CD4-positive, alpha-beta T cell treated with Interleukin-4 for 4 hours (primary cell): ENCODE measurements at places on chromosomes 5 and 9.

- no peak for DNase-seq
Observed at GRCh38 chr9:81125446-81126092, 563.8 kb downstream of the TLE1 start.

DNA sequence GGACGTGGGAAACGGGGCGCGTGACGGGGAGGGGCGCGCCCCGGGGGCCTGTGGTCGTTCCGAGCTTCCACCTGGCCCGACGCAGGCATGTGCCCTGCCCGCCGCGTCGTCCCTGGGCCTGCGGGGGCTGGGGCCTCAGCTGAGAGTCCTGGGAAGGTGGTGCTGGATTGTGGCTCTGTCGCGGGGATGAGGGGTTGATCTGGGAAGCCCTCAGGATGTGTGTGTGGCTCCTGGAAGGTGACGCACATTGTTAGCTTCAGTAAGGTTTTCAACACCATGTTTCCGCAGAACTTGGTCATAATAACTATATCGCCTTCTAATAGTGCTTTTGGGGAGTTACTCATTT, 589.1 kb downstream of the MTRR start:
- DNase-seq = peak; percentile 13

- no peak for DNase-seq
Observed at GRCh38 chr5:177601126-177601525, 1.2 kb downstream of the B4GALT7 start.

GRCh38 chr5:73793911-73794310, 167.9 kb downstream of the ARHGEF28 start:
- DNase-seq = no peak

DNA sequence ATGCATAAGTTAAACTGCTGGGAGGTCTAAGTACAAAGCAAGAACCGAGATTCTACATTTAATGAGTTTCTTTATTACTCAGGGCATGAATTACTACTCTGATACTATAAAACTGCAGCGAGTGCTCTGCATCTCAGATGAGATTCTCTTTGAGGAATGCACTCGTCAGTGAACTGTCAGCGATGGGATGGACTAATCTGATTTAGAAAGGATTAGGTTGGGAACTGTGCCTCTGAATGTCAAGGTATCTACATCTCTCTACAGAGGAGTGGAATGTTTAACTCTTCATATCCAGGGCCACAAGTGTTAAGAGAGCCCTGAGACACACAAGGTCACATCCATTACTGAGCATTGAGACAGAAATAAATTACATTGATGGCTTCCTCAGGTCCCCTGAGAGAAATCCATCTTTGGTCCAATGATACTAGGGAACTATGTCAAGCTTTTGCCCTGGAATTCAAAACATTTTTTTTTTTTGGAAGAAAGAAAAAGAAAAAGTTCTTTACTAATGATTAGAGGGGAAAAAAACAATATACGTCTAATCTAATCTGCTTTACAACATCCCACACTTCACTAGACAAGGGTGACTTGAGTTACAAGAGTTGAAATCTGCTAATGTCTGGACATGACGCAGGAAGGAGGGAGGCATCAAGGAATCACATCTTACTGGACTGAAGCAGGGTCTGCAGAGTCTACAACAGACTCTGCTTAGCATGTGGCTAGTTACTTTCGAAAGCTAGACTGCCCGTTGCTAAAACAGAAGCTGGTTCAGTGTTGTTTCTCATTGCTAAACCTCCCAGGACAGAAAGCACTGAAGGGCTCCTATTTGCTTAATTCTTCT, 270.0 kb upstream of the TLE4 start:
- DNase-seq = no peak

DNA sequence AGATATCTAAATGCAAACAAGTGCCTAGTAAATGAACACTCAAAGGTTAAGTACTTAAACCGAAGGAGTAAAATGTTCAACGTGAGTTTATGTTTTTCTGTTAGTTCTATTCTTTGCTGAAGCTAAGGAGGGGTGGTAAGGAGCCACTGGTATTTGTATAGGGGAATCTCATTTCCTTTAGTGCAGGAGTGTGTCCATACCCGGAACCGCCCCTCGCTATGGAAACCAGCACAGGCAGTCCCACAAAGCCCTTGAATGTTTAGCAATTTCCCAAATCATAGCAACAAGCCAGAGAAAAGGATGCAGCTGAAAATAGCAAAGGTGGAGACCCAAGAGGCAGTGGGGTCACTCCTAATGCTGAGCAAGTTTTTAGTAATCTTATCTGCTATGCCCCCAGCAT, 78.8 kb upstream of the STK32A start:
- no peak for DNase-seq

- no peak for DNase-seq
Observed at GRCh38 chr9:93916358-93916757, 38.8 kb downstream of the BARX1 start.

DNA sequence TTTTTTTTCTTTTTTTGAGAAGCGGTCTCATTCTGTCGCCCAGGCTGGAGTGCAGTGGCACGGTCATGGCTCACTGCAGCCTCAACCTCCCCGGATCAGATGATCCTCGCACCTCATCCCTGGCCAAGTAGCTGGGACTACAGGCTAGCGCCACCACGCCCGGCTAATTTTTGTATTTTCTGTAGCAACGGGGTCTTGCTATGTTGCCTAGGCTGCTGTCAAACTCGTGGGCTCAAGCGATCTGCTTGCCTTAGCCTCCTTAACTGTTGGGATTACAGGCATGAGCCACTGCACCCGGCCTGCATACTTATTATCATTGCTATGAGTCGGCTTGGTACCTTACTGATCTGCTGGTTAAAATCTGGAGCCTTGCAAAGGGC, 790 bp upstream of the IARS1 start:
- DNase-seq = no peak

DNA sequence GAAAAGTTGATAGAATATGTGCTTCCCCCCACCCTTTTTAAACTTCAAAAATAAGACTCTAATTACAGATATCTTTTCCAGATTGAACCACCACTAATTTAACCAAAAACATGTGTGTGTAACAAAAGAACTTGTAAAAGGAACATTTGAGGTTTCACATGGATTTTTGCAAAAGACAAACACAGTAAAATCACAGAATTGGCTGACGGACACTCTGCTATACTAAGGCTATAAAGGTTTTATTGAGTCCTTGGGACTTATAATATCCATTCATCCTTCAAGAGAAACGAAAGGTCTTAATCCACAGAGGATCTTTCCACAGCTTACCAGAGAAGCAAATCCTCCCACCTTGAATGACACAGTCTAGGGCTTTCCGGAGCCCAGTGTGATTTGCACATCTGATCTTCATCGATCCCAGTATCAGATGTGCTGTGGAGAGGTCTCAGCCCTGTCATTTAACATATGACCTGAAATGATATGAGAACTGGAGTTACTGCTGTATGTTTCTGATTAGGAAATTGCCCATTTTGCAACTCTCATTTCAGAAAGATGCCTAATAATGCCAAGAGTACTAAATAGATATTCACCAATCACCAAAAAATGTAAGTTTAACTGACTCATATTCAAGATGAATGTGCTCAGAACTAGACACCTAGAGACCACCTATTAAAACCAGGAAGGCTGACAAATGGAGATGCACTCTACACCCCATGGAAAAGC, 256.5 kb upstream of the FBXL7 start:
- DNase-seq = no peak

DNA sequence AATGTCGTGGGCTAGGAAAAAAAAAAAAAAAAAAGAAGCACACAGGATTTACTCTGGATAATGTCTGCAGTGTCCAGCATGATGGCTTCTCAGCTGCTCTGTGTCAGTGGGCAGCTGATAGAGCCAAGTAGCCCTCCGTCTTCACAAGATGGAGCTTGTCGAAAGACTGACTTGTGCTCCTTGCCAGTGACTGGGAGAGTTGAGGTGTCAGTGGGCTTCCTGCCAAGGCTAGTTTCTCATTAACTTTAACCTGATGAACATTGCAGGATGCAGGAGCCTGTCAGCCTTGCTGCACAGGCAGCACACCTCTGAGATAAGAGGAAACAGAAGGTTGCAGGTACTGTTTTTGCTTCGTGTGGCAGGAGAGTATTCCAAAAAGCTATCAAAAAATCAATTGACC, 171.4 kb upstream of the SGCD start:
- no peak for DNase-seq

- no peak for DNase-seq
Observed at GRCh38 chr5:113608113-113608596, 94.7 kb downstream of the YTHDC2 start.

DNA sequence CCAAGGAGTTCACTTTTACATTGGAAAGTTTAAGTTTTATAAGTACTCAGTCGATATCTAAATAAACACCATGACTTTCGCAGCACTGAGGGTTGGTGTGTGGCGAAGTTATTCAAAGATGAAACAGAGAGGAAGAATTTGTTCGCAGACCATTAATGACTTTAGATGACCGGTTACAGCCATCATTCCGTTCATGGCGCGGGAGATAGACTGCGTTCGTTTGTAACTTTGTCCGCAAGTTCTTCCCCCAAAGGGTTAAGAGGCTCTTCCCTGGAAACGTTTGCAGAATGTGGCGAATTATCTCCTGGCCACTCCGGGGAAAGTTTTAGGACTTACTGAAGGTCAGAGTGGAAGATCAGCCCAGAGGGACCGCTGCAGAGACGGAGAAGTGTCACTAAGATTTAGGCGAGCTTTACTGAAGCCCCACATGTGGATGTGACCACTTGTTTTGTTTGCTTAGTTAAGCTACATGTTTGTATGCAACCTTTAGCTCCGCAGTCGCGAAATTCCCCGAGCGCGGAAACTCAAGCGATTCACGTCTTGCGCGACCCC, 2.2 kb upstream of the FOXD1 start:
- no peak for DNase-seq

- DNase-seq = no peak
Observed at GRCh38 chr5:117333011-117333410, 758.4 kb upstream of the SEMA6A start.

DNA sequence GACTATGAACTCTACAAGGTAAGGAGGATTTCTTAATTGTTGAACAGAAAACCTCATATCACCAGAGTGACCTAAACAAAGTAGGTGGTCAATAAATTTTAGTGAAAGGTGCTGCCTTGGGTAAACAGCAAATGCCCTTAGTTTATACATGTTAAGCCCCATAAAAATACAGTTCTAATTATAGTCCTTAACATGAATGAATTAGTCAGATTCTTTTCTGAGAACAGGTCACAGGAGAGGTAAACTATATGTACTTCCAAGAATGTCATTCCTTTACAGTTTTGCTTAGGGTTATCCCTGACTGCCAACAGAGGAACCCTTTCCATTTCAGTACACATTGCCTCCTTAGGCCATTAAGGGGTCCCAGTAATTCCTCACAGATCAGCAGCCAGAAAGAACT, 64.9 kb downstream of the PLPP1 start:
- DNase-seq = no peak

- DNase-seq = no peak
Observed at GRCh38 chr9:111034170-111034897, 3.9 kb downstream of the LPAR1 start.

GRCh38 chr5:16808021-16808420, 128.1 kb downstream of the MYO10 start:
- DNase-seq = no peak

- no peak for DNase-seq
Observed at GRCh38 chr5:33934176-33934575, 2.0 kb upstream of the RXFP3 start.

DNA sequence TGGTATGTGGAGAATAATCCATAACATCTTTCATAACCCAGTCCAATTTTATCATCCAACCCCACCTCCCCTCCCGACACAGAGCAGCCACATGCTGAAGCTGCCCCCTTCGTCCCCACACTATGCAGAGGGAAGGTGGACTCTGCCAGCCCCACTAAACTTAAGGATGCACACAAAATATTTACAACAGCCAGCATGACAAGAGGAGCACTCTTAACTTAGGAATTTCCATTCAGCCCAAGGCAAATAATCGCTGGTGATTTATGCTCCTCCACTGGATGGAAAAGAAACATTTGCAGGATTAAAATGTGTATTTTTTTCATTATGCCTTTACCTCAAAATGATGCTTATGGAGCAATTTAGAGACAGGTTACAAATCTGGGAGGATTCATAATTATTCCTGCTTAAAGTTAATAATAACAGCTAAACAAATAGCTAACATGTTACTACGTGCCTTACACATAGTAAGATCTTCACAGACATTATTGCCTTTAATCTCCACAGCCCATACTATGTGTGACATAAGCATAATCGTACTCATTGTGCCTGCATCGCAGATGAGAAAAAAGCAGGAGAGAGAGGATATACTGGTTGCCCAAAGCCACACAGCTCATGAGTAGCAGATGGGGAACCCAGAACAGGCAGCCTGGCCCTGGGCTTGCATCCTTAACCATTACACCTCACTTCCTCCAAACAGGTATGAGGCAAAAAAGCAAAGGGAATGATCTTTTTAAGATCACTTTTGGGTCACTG, 92.6 kb downstream of the GLIS3 start:
- DNase-seq = no peak

DNA sequence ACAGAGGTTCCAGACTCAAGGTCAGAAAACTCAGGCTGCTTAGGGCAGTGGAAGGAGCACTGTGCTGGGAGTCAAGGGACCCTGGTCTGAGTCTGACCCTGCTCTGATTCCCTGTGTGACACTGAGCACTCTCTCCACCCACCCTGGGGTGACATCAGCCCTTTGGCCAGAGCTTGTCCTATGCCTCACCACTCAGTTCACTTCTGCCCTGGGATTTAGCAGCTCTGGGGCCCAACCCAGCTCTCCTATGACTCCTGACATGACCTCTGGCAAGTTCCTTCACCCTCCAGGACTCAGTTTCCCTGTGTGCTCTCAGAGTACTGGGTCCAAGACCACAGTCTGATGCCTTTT, 63.9 kb downstream of the FAM114A2 start:
- DNase-seq = no peak
